ENCODE measurements at places on chromosomes 16 and 17.

DNA sequence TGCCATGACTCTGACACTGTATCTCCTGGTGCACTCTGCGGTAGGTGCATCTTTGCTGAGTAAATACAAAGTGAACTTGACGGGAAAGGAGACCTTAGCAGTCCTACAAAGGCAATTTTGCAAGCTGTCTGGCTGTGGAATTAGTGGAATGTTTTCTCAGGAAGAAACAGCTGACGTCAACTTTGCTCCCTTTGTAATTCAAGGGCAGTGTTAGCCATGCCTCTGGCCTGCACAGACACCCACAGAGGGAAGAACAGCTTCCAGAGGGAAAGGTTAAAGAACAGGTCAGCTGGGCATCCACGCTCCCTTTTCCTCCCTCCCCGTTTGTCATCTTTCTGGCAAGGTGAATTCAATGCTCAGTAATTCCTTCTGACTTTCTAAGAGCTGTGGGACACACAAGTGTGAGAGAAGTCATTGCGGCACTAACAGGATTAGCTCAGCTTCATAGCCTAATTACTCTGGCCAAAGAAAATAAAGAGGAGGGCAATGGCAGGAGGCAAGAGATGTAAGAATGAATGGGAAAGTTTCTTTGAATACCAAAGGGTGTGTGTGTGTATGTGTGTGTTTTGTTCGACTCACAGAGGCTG lies 476.9 kb upstream of the GOT2 start:
- DNase-seq = peak; percentile 6

- DNase-seq = no peak
Measured at GRCh38 chr17:48613862-48614694, 1.0 kb downstream of the HOXB8 start.

DNA sequence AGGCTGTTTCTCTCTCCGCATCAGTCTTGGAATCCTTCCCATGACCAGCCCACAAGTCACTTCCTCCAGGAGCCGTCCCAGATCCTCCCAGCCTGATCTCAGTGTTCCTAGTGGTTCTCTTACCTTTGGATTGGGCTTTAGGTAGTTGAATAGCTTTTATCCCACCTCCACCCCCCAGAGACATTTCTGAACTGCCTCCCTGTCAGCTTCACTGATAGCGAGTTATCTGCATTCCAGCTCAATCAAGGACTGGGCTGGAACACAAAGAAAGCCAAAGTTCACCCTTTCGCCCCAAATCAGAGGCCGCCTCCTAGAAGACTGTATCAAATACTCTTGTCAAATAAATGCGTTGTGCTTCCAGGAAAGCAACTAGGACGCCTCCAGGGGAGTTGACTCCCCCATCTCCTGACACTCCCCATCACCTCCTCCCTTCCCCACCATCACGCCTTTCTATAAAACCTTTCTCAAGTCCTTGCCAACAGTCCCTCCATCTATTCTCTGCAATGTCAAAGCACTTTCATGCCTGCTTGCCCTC lies 72.7 kb downstream of the TMEM132E start:
- no peak for DNase-seq

DNA sequence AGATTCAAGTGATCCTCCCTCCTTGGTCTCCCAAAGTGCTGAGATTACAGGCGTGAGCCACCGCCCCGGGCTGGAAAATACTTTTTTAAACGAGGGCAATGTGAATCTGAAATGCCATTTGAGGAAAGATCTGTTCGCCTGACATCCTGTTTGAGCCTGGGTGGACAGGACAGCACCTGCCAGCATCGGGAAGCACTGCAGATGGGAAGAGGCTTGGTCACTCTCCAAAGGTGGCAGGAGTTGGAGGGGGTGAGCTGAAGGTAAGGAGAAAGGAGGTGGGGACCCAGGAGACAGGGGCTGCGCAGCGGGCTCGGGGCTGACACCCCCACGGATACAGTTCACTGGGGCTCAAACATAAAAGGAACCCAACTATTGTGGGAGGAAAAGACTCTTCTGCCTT lies 3.9 kb upstream of the BIRC5 start:
- DNase-seq = no peak

DNA sequence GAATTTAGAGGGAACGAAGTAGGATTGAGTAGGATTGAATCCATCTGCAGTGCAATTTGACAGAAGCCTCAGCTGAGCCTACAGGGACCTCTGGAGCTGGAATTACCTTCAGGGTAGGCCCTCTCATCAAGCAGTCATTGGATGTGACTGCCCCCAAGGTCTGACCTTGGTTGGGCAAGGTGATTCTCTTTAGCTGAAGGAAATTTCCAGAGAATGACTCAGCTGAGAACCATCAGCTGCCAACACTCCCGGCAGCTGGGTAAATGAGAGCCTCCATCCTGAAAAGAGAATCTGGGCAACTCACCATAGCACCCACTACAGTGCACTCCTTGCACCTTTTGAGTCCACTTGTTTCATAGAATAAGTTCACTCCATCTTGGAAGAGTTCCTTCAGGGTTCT lies 113.5 kb upstream of the MED13 start:
- peak; percentile 31 for DNase-seq

GRCh38 chr17:82282239-82283207 lies 9.0 kb upstream of the CSNK1D start:
- no peak for DNase-seq

DNA sequence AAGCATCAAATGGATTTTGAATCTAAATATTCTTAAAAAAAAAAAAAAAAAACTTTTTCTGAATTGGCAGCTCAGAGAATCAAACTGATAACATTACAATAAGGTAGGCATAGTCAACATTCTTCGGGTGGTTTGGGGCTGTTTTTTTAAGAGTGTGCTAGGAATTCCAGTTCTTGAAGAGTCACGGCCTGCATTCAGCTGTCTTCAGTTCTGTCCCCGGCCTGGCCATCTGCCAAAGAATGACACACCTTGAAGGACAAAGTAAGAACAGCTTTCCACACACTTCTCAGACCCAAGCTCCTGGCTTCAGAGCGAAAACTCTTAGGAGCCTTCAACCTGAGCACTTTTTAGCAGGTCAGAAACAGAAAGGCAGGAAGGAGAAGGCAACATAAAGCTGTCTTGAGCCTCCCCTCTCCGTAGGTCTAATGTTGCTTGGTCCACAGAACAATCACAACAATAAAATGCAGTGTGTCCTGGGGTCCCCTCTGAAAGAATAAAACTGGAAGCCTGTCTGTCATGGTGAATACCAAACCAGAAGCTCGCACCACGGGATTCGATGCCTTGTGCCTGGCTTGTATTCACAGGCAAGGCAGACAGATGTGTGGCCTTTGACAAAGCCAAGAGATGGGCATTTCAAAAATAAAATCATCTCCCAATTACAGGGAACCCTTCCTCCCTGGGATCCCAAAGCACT lies 524.4 kb upstream of the ZFHX3 start:
- DNase-seq = no peak

DNA sequence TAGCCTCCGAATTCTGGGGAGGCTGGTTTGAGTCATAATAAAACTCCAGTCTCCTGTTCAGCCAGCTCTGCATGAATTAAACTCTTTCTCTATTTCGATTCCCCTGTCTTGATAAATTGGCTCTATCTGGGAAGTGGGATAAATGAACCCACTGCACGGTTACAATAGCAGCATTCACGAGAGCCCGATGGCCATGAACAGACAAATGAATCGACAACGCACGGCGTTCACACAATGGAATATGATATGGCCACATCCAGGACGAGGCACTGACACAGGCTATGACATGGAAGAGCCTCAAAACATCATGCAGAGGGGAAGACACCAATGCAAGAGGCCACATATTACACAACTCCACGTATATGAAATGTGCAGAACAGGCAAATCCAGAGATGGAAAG lies 5.6 kb upstream of the CARD14 start:
- DNase-seq = no peak

DNA sequence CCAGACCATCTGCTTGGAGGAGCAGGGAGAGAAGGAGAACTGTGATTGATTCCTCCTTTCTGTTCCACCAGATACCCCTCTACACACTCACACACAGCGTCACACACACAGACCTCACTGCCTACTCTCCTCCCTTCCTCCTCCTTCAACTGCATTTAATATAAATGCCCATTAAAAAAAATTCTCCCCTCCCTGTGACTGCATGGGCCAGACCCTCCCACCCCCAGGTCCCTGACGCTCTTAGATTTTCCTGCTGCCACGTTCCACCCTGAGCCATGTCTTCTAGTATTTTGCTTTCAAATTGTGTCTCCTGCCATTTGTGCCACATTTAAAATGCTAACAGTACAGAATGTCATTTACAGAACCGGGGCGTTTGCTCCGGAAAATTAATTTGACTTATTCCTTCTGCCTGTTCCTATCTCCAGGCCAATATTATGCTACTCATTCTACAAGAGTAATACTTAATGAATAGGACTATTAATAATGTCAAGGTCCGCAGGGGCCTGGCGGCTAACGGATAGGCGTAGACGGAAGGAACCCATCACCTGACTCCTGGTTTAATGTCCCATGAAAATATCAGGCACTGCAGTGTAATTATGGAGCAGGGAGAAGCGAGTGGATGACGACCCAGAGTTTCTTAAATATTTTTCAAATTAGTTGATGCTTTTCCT lies 100.2 kb downstream of the MRM1 start:
- no peak for DNase-seq

Data from HTR-8/SVneo (cell line).